ENCODE measurements at places on chromosomes 4 and X.

GRCh38 chrX:81259020-81259713 lies 57.3 kb downstream of the SH3BGRL start:
- DNase-seq: no peak

- no peak for DNase-seq
These were observed 111.0 kb upstream of the PITX2 start for GRCh38 chr4:110733901-110734300.

- no peak for DNase-seq
These were observed 44.6 kb downstream of the IL13RA1 start for GRCh38 chrX:118772051-118772450.

DNA sequence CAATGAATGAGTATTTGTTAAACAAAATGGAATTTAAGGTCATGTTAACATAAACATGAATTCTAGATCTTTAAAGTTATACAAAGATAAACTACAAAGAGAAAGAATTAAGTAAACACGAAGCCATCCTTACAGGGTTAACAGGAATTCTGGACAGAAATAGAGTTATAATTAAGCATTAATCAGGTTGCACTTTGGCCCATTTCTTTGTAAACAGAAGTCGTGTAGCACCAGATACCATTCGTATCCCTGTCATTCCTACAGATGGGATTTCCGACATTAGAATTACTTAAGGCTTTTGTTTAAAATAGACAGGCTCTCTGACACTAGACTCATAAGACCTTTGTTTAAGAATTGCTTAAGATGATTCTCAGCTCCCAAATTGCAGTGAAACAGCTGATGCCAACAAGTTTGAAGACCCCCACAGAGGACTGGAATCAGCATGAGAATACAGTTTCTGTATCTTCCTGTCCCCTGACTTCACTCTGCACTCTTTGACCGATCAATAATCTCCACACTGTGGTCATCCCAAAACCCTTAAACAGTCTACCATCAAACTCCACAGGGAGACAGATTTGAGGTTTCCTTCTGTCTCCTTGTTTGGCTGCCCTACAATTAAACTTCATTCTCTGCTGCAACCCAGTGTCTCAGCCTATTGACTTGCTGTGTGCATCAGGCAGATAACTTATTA lies 22.3 kb upstream of the TMEM150C start:
- no peak for DNase-seq

DNA sequence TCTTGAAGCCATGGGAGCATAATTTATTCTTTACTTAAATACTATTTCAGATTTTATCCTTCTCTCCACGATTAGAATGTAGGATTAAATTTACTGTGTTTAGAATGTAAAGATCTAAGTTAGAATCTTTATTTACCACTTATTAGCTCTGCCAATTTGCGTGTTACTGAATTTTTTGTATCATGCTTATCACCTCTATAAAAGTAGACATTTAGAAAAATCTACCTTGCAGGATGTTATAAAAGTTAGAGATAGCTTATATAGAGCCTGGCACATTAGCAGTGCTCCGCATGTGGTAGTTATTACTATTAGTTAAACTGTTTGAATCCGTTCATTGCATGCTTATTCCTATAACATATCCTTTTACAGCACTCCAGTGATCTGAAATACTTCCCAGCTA lies 97.9 kb downstream of the BANK1 start:
- DNase-seq: no peak

Measured in left ventricle myocardium superior (tissue), 1 donor.